Activated CD8-positive, alpha-beta T cell treated with anti-CD3 and anti-CD28 coated beads, Interleukin-2, amount 10 ng/mL, durations not matched to agents 7 days and 5 days (primary cell): ENCODE measurements at places on chromosomes 2 and 18. TPM values are rescaled to one million over a fixed set of nuclear protein-coding genes. Genes with fewer than 3 reads are reported as not detected.

DCC gene
- total RNA-seq, result not detected

SCN7A gene
- not detected for total RNA-seq

OR6B2 gene
- not detected for total RNA-seq

DNMT3A gene
- 79.8 TPM for total RNA-seq

HOXD13 gene
- not detected for total RNA-seq

TRIM54 gene
- 0.31 TPM for total RNA-seq

CLIP4 gene
- total RNA-seq, result 20.1 TPM

ZNF396 gene
- total RNA-seq, result 0.32 TPM

PKDCC gene
- total RNA-seq, result not detected

VAMP8 gene
- 148 TPM for total RNA-seq

ABI2 gene
- 28.5 TPM for total RNA-seq

EDAR gene
- not detected for total RNA-seq

C18orf63 gene
- not detected for total RNA-seq

TNFAIP6 gene
- not detected for total RNA-seq

SLC9A2 gene
- total RNA-seq, result not detected

KCNIP3 gene
- not detected for total RNA-seq

EEF1B2 gene
- total RNA-seq, result 585 TPM

EGR4 gene
- not detected for total RNA-seq

ELOA2 gene
- total RNA-seq, result not detected

PIKFYVE gene
- total RNA-seq, result 29.3 TPM

NEB gene
- total RNA-seq, result 0.40 TPM

PIEZO2 gene
- total RNA-seq, result not detected

TUBA4B gene
- total RNA-seq, result not detected

KLHL14 gene
- total RNA-seq, result not detected

BMP10 gene
- total RNA-seq, result not detected

DPP10 gene
- total RNA-seq, result not detected

LAMA3 gene
- 1.4 TPM for total RNA-seq

POTEI gene
- not detected for total RNA-seq

RTKN gene
- total RNA-seq, result 0.37 TPM

TPRKB gene
- 43.7 TPM for total RNA-seq

NT5DC4 gene
- total RNA-seq, result not detected

SPP2 gene
- total RNA-seq, result not detected

ALLC gene
- total RNA-seq, result not detected

IL1B gene
- not detected for total RNA-seq

TXNDC2 gene
- not detected for total RNA-seq

TACR1 gene
- not detected for total RNA-seq

NTSR2 gene
- not detected for total RNA-seq

ATOH8 gene
- 0.11 TPM for total RNA-seq
